ENCODE measurements at places on chromosomes 2 and 18.

GRCh38 chr2:152336854-152337510 lies 2.0 kb downstream of the FMNL2 start:
- DNase-seq: no peak

- DNase-seq: no peak
Observed at GRCh38 chr2:113298176-113298575, 19.5 kb upstream of the PAX8 start.

GRCh38 chr2:215320102-215320501 lies 8.2 kb downstream of the ATIC start:
- DNase-seq: no peak

- DNase-seq: no peak
Observed at GRCh38 chr2:239093952-239094351, 246.1 kb downstream of the TWIST2 start.

DNA sequence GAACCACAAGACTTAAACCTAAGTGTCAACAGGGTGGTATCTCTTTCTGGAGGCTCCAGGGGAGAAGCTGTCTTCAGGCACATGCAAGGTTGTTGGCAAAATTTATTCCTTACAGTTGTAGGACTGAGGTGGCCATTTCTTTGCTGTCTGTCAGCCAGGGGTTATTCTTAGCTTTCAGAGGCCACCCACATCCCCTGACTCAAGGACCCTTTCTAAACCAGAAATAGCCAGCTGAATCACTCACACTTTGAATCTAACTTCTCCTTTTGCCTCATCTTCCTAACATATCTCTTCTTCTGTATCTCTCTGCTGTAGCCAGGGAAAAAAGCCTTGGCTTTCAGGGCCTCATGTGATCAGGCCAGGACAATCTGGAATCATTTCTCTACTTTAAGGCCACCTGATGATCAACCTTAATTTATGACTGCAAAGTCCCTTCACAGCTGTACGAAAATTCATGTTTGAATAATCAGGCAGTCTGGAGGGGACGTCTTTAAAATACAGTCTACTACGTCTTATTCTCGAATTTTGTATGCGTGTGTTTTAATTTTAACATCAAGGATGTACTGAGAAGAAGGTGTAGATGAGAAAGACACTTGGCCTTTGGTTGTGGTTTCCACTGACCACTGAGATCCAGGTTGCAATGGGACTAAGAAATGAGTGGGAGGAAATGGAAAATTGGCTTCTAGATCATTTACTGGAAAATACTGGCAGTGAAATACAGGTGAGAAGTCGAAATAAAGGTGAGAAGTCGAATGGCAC lies 90.4 kb downstream of the DOCK10 start:
- DNase-seq: peak; percentile 6

DNA sequence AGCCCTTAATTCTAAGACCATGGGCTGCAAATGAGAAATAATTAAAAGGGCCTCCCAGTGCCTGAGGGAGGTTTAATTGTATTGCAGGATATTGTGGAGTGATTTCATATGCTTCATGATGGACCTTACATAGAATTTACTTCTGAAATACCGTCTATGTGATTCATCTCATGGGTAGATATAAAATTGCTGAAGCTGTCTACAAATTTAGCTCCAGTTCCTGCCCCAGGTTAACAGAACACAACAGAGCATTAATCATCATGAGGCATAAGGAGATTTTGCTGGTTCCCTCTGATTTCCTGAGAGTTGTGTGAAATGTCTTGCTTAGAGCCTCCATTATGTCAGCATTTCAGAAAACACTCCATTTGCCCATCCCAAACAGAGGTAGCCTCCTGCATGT lies 770 bp downstream of the UPP2 start:
- DNase-seq: no peak

GRCh38 chr2:166499281-166499680 lies 5.2 kb upstream of the SCN7A start:
- no peak for DNase-seq

- DNase-seq: no peak
Observed at GRCh38 chr2:178477443-178478129, 814 bp downstream of the FKBP7 start.

- DNase-seq: no peak
Observed at GRCh38 chr2:239913636-239914417, 111.3 kb downstream of the NDUFA10 start.

GRCh38 chr2:9094117-9094516 lies 90.6 kb upstream of the MBOAT2 start:
- no peak for DNase-seq

DNA sequence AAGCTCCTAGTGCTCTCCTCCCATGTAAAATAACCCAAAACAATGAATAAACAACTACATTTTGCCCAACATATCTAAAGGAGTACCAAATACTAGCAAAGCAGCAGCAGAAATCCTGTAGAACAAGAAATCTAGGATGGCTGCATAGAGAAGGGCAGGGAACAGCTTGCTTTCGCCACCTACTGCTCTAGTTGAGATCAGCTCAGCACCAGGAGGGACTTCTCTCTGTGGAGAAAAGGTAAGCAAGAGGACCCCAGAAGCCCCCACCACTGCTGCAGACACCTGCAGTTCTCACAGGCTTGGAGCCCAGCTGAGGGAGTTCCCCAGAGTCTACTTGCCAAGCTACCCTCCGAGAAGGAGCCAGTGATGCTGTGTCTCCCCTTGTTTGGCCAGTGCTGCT lies 243.0 kb upstream of the CHST9 start:
- no peak for DNase-seq

DNA sequence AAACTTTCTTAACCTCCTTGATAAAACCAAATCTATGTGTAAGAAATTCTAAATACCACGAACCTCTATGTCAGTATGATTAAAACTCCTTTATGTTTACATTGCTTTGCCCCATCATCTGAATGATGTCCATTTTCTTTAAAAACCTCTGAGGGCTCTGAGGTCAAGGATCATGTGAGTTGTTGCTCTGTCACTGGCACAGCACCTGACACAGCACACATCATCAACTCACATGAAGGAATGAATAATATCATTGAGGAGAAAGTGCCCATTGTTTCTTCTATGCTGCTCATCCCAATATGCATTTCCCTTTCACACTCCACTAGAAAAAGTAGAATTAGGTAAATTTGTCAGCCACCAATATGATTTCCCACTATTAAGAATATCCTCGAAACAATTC lies 1178.7 kb upstream of the NRXN1 start:
- DNase-seq: no peak

- peak; percentile 18 for DNase-seq
Observed at GRCh38 chr2:32633040-32633439, 5.2 kb downstream of the TTC27 start.
